CD4-positive, alpha-beta T cell treated with Interleukin-15 for 1 hour (primary cell): ENCODE measurements at places on chromosomes 5 and 9.

DNA sequence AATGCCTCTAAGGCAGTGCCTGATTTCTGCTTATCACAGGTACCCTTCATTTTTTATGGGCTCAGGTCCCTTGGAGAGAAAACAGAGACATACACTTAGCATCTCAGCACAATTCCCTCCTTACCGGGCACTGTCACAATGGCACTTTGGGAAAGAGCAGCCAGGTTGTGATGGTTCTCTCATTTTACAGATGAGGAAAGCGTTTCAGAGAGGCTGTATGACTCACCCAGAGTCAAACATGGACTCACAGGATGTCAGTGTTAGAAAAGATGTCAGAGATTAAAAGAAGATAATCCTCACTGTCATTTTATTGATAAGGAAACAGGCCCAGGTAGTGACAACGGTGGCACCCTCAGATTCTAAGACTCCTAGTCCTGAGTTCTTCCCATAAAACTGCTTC lies 12.0 kb upstream of the SLC31A2 start:
- DNase-seq = no peak

DNA sequence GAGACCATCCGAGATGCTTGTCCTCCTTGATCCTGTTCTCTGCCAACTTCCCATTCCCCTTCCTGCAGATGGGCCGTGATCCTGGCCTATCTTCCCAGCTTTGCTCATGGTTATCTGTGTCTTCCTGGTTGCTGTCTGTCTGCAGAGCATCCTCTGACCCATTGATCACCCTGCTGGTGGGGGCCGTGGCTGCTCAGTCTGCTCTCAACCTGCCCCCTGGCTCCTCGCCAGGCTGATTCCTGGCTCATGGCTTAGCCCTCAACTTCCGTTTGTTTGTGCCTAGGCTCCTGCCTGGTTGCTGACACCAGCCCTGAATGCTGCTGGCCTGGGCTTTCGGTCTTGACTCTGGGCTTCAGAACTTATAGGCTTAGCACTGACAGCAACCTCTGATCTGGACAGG lies 67.1 kb upstream of the SMIM15 start:
- DNase-seq = no peak

DNA sequence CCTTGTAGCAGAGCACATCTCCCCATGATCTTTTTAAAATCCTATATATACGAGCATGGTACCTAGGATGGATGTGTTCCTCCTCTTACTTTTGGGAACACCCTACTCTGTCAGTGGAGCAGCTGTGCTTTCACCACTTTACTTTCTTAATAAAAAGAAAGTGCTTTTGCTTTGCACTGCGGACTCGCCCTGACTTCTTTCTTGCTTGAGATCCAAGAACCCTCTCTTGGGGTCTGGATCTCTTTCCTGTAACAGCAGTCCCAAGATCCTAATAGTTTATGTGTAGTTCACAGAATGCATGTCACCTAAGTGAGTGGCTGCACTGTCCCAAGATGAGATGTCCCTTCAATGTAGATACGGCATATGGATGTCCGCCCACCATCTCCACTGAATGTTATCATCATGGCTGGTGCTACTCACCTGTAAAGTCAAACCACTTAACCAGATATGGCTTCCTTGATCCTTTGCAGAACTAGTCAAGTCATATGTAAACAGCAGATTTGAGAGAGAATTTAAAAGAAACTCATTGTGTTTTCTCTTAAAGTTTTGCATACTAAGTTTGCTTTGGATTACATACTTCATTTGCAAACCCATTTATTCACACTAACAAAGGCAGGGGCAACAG lies 1.9 kb downstream of the FGF1 start:
- DNase-seq = no peak

- DNase-seq = no peak
These were observed 449.4 kb downstream of the RASEF start for GRCh38 chr9:82613498-82613897.

GRCh38 chr9:2158766-2159430 lies 143.8 kb downstream of the SMARCA2 start:
- no peak for DNase-seq

DNA sequence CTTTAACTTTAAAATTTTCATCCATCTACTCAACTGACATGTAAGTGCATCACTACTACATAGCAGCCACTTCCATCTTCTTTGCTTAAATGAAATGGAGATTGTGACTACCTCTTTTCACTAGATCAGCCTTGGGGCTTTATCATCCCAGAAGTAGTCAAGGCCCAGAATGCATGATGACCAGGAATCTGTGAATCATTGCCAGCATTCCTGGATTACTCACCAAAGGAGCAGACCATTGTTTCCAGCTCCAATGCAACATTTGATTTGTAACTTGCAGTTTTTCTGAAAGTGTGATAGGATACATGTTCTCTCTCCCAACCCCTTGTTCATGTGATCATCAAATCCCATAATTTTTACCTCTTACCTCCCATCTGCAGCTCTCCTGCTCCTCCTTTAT lies 65.1 kb downstream of the PLPPR1 start:
- no peak for DNase-seq

GRCh38 chr9:76876098-76876497 lies 29.8 kb downstream of the PRUNE2 start:
- DNase-seq = no peak

DNA sequence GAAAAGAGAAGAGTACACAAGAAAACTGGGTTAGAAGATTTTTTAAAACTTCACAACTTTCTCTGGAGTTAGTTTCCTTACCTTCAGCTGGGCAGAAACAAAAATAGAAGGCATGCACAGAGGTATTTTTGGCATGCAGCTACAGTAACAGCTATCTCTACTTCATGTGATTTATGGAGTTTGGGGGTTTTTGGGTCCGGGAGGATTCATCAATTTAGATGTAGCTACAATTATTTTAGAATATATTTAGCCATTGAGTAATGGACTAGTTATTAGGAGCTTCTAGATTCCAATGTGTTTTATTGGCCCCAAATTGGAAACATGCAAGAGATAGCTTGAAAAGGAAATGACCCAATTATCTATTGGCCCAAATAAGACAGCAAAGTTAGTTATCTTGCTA lies 91.6 kb upstream of the TNFAIP8 start:
- no peak for DNase-seq

GRCh38 chr9:101054657-101055056 lies 26.1 kb downstream of the PLPPR1 start:
- DNase-seq = no peak

DNA sequence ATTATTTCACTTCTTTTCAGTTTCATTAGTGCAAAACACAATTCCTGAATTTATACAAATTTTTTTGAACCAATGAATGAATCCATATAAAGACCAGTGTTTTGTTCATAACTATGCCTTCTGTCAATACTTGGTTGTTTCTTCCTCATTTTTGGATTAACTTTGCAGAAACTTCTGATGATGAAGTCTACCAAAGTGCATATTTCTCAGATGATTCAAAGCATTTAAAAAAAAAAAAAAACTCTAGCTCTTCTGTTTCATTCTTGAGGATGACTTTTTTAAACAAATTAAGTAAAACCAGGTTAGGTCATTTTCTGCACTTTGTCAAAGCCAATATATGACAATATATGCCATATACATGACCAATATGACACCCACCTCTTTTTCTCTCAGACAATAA lies 92.6 kb downstream of the CHSY3 start:
- no peak for DNase-seq

- no peak for DNase-seq
These were observed 512.9 kb downstream of the HINT1 start for GRCh38 chr5:130652176-130652575.

GRCh38 chr5:112356178-112356956 lies 62.7 kb downstream of the EPB41L4A start:
- DNase-seq = no peak

GRCh38 chr5:91433861-91434260 lies 50.7 kb upstream of the ARRDC3 start:
- DNase-seq = no peak

DNA sequence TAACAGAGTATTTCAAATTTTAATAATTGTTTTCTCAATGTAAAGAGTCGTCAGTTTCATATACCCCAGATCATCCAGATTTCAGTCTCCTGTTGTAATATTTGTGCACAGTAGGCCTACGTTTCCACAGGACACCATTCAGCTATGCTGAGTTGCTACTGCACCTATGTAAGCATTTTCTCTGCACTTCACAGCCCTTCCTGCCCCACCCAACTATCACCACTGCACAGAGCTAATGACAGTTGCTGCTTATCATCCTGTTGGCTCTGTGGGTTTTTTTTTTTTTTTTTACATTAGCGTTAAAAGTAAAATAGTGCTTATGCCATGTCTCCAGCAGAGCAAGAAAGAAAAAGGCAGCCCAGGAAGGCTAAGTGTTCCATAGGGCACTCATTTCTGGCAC lies 5.9 kb upstream of the PRKACG start:
- DNase-seq = peak; percentile 49

GRCh38 chr9:125296843-125297372 lies 35.3 kb downstream of the GAPVD1 start:
- DNase-seq = no peak
